ENCODE measurements at places on chromosomes 5 and 9. TPM values are rescaled to one million over a fixed set of nuclear protein-coding genes. Genes with fewer than 3 reads are reported as not detected.

The NR6A1 gene
- polyA plus RNA-seq: 1.7 TPM

The NMUR2 gene
- polyA plus RNA-seq: 0.15 TPM

The CARTPT gene
- polyA plus RNA-seq: not detected

The COL27A1 gene
- polyA plus RNA-seq: 45.2 TPM

The RMI1 gene
- 26.8 TPM for polyA plus RNA-seq

The TEX48 gene
- polyA plus RNA-seq: not detected

The ZNF354B gene
- polyA plus RNA-seq: 34.4 TPM

The TLR4 gene
- 9.4 TPM for polyA plus RNA-seq

The PRRX2 gene
- polyA plus RNA-seq: 0.52 TPM

The KIF4B gene
- polyA plus RNA-seq: 0.28 TPM

The ST8SIA4 gene
- polyA plus RNA-seq: 6.5 TPM

The DMRT2 gene
- 2.0 TPM for polyA plus RNA-seq

Data from left kidney (tissue), 8 donors.